Activated CD4-positive, alpha-beta T cell treated with anti-CD3 and anti-CD28 coated beads, Interleukin-2, amount 50 U/mL, for 16 hours (primary cell): ENCODE measurements at places on chromosomes 2 and 18.

- no peak for DNase-seq
Observed at GRCh38 chr18:48430150-48430549, 21.0 kb upstream of the ZBTB7C start.

GRCh38 chr2:46016091-46016490 lies 281.1 kb upstream of the EPAS1 start:
- no peak for DNase-seq

- DNase-seq, result no peak
Observed at GRCh38 chr2:138147796-138148195, 183.5 kb downstream of the HNMT start.

GRCh38 chr2:149747456-149747855 lies 159.9 kb upstream of the MMADHC start:
- DNase-seq, result no peak
